ENCODE measurements at places on chromosomes 13 and 19.

DNA sequence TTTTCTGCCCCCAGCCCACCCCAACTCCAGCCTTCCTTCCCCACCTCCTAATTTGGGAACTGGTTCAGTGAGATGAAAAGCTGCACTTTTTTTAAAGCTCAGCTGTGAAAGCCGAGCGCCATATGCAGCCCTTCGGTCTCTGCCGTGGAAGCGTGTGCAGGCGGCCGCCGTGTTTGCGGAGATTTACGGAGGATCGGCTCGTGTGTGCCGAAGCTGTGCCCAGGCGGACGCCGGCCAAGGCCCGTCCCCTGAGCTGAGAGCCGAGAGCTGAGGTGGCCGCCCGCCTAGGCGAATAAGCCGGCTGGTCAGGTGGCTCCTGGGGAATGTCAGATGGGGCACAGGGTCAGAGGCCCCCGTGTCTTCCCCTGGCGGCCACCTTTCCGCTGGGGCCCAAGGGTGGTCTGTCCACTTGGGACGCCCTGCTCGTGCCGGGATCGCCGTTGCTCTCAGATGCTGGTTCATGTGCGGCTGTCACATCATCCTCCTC lies 78.7 kb downstream of the ZNF536 start:
- no peak for DNase-seq

DNA sequence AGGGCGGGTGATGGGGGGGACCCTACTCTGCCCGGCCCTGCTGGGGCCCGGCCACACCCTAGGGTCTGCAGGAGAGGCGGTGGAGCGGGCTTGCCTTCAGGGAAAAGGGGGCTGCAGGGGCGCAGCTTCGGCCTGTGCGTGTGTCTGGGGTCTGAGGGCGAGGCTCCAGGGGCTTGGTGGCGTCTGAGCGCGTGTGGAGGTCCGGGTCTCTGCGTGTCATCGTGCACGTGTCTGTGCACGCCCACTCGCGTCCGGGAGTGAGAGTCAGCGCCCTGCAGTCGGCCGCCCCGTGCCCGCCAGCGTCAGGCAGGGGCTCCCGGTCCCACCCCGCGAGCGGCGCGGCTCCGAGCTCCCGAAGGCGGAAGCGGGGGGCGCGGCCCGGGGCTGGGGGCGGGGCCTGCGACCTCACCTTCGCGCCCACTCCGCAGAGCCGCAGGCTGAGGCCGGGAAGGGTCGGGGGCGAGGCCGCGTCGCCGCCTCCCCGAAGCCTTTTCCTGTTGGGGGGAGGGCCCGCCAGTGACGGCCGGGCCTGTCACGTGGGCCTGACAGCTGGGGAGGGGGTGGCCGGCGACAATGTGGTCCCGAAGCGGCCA lies at the start of gene ARHGAP45:
Gene ARHGAP45 (plus strand): TSS at position 420 of the 593 bp plus-strand sequence. CDS start 239 bp downstream, outside the sequence.
- no peak for DNase-seq

- no peak for DNase-seq
These were observed 595.8 kb downstream of the PCDH9 start for GRCh38 chr13:66634384-66634783.

DNA sequence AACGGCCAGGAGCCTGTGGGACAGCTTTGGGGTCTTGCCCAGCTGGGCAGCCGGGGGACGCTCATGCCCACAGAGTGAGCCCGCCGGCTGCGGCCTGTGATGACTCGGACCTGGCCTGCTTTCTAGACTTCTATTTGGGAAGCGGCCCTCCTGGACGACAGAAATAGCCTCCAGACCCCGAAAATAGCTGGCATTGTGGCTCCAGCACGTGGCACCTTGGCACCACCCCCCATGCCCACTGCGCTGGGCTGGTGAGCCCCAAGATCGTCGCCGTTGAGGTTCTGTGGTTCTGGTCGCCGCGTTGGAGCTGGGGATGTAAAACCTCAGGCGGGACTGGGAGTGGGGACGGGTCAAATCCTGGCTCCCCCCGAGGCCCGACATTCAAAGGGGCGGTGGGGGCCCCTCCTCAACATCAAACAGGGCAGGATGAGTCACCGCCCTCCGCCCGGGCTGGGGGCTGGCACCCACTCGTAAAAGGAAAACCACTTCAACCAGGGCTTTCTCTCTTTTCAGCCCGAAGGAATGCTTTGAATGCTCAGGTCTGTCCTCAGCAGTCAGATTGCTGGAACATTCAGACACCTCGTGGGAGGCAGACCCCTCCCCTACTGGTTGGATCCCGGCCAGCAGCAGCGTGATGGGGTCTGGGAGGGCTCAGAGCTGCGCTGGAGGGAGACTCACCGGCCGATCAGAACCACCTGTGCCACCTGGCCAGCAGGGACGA lies 42.1 kb downstream of the GADD45B start:
- no peak for DNase-seq

DNA sequence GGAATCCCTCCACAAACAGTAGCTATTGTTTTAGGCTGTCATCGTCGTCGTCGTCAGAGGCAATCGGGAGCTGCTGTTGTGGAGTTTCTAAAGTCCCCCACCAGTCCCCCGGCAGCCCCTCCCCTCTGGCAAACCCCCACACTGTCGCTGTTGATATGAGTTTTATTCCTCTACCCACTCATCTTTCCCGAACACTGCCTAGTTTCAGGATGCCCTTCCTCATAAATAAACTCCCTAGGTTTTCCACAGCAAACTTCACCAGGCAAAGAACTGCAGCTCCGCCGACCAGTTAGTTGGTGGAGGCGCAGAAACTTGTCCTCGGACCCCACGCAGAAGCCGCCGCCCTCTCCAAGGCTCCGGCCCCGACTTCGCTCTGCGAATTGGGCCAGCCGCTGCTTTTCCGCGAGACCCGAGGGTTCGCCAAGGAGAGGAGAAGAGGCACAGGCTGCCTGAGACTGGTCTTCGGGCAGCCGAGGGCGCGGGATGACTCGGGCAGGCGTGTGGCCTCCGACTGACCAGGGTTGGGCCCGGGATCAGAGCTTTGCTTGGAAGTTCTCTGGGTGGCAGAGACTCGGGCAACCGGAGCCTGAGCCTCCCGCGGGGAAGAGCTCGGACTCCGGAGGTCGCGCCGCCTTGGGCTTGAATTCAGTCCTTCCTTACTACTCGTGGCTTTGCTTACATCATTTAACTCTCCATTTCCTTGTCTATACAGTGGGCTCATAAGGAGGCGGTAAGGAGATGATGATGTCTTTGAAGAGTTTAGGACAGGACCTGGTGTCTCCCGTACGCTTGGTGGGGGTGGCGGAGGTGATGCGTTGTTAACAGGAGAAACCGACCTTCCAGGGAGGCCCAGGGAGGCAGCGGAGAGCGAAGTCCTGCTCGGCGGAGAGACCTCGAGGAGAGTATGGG lies 7.9 kb downstream of the PDX1 start:
- no peak for DNase-seq

DNA sequence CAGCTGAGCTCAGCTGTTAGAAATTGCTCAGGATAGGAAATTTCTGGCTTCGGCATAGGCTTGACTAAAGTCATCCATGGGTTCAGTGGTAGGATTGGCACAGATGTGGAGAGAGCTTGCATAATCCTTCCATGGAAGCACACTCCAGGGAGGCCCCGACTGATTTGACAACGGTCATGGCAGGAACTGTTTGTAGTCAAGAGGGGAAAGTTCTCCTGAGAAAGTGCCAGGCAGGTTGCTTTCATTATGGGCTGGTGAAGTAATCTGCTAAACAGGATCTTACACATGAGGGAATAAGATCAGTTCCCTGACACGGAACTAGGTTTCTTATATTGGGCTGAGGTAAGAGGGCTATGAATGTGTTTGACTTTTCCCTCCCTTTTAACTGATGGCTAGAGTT lies 120.1 kb downstream of the RGCC start:
- no peak for DNase-seq

- DNase-seq = no peak
These were observed 7.3 kb downstream of the EPSTI1 start for GRCh38 chr13:42984691-42985090.

- DNase-seq = no peak
These were observed 27.1 kb downstream of the DGKH start for GRCh38 chr13:42075517-42075916.

Measured in T47D (cell line).